ENCODE measurements at places on chromosomes 3 and 15.

DNA sequence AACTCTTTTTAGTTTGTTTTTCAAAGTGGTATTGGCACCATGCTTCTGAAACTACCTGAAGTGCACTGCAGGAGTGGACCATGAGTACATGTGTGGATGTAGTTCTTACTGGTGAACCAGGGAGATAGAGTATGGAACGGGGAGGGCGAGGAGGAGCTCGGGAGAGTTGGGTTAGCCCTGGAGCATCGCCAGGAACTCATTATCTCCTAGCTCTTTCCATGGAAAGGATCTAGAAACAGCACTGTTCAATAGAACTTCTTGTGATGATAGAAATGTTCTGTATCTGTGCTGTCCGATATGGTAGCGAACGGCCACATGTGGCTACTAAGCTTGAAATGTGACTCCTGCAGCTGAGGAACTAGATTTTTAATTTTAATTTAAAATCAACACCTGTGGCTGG, 47.3 kb downstream of the VGLL4 start:
- DNase-seq, result no peak

GRCh38 chr15:94327356-94327936, 96.1 kb downstream of the MCTP2 start:
- no peak for DNase-seq

- DNase-seq, result no peak
Observed at GRCh38 chr3:5248822-5249221, 61.3 kb downstream of the EDEM1 start.

DNA sequence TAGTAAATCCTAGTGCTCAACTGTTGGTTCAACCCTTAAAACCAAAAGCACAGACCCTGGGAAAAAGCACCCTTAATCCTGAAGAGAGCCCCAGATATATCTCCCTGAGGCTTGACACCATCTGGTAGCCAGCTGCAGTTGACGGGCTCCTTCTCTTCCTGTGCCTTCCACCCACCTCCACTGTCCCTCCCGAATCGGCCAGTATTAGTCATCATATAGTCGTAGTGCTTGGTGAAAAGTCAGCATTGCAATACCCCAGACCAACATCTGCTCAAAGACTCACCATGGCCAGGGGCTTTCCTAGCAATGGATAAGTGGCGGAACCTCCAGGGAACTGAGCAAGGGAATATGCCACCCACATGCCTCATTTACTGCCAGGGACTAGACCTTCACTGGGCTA, 125.6 kb upstream of the CRBN start:
- DNase-seq, result no peak

DNA sequence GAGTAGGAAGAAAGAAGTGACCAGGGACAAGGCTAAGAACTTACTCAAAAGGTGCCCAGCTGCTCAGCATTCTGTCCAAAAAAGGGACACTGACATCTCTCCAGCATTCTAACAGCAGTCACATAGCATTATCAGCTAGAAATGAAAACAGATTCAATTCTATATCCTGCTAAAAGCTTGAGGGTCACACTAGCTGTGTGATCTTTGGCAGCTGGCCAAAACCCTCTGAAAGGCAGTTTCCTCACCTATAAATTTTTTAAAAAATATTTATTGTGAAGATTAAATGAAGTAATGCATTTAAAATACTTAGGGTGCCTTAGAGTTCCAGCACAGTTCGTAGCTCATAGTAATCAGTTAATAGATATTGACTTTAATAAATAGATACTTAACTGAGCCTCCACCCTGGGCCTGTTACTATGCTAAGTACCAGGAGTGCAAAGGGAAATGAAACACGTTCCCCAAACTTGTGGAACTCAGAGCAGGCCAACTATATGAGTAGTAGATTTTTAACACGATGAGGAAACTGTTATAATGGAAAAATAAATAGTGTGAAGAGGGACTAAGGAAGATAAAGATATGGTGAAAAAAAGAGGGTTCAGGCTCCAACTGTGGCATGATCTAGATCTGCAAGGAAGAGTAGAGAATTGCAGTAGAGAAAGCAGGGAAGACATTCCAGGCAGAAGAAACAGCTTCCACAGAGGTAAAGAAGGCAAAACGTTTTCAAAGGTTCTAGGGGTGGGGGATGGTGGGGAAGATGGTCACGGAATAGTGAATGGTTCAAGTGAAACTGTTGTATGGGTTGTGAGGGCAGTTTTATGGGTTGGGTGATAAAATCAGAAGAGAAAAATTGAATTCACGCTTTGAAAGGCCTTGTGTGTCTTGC, 11.4 kb downstream of the CD86 start:
- DNase-seq, result no peak

DNA sequence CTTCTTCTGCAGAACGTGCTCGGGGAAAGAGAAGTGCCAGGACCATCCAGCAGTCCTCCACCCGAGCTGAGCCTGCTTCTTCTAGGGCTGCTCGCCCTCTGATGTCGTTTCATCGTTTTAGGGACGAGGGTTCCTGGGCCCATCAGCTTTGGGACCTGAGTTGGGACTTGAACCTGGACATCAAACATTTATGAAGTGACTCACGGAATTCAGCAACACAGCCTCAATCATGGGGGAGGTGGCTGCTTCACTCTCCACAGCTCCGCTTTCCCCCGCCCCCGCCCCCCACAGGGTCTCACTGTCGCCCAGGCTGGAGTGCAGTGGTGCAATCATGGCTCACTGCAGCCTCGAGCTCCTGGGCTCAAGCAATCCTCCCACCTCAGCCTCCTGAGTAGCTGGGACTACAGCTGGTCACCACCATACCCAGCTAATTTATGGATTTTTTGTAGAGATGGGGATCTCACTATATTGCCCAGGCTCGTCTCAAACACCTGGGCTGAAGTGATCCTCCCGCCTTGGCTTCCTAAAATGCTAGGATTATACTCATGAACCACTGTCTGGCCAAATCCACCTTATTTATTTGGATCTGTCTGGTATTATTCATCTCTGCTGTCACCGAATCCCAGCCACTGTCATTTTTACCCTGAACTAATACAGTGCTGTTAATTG, 725 bp upstream of the SCAMP2 start:
- DNase-seq, result no peak

- DNase-seq, result no peak
Observed at GRCh38 chr15:88651136-88651732, 12.4 kb downstream of the ISG20 start.

DNA sequence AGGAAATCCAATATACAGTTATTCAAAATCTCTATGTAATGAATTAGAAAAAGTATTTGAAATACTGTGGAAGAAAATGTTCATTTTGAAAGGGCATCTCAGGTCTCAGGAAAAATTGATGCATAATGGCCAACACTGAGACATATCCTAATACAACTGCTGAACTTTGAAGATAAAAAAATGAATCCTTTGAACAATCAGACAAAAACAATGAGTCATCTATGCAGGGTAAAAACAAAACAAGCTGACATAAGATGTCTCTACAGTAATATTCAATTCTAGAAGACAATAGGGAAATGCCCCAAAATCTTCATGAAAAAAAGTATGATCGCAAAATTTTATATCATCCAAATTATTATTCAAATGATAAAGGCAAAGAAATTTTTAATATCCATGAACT, 34.0 kb upstream of the ZNF280D start:
- DNase-seq, result no peak

DNA sequence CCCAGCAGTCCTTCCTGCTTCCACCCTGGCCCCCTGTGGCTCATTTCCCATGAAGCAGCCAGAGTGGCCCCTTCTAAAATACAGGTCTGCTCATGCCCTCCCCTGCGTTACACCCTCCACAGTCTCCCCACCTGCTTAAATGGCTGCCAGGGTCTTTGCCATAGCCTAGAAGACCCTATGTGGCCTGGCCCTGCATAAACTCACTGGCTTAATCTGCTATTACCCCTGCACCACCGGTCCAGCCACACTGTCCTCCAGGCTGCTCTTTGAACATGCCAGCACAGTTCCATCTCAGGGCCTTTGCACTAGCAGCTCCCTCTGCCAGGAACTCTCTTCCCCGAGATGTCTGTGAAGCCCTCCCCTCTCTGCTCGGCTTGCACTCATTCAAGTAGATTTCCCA, 166.8 kb downstream of the NTRK3 start:
- no peak for DNase-seq

DNA sequence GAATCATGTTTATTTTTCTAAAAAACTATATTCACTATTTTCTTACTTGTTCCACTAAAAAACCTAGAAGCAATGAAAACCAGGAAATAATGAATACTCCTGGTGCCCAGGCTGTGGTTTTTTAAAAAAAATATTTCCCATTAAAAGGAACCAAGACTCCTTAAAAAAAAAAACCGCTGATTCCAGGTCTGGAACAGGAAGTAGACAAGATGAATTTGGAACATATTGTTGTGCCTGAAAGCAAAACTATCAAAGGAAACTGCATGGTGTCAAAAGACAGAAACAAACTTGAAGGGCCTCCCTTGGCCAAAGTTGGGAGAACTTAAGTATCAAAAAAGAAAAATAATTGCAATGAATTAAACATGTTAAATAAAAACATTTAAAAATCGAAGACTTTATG, 245.3 kb upstream of the P2RY1 start:
- DNase-seq, result no peak

DNA sequence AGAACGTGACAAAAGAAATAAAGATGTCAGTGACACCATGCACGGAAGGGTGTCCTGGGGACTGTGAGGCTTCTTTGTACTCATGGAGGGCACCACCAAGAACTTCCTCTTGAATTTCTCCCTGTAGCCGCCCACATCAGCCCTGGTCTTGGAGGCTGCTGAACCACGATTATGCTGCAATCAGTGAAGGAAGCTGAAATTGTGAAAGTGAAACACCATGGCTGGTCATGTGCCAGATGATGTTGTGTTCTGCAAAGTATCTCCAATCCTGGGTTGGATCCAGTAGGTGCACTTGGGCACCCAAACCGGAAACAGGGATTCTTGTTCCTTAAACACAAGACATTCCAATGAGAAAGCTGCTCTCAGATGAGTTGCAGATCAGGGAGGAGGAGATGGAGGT, 104.4 kb upstream of the GOLGA6L6 start:
- DNase-seq, result no peak

DNA sequence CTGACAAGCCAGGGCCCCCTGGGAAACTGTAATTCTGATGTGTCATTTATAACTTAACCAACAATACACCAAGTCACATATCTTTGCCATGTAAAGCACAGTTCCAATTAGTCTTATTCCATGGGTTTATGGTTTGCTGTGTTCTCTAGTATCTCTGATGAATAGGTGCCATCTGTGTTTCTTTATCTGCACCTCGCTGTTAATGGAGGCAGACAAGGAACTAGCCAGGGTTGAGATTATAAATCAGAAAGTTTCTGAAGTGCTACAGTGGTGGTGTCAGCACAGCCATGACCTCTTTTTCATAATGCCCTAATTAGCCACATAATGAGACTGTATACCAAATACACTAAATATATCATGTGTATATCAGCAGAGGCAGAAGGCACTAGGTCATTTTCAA, 866.4 kb downstream of the PLOD2 start:
- no peak for DNase-seq

DNA sequence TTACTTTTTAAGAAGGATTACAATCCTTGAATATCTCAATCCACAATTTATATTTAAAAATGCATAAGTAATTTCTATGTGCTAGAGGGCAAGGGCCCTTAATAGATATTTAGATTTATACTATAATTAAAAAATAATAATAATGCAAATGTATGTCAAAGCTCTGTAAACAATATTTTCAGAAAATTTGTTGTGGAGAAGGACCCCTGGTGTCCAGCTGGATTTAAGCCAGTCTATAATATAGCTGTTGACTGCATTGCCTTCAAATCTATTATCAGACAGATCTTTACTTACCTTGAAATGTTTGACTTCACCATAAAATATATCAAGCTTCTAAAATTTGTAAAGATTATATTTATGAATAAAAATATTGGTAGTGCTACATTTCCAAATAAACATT, 65.6 kb downstream of the ZBTB20 start:
- no peak for DNase-seq

DNA sequence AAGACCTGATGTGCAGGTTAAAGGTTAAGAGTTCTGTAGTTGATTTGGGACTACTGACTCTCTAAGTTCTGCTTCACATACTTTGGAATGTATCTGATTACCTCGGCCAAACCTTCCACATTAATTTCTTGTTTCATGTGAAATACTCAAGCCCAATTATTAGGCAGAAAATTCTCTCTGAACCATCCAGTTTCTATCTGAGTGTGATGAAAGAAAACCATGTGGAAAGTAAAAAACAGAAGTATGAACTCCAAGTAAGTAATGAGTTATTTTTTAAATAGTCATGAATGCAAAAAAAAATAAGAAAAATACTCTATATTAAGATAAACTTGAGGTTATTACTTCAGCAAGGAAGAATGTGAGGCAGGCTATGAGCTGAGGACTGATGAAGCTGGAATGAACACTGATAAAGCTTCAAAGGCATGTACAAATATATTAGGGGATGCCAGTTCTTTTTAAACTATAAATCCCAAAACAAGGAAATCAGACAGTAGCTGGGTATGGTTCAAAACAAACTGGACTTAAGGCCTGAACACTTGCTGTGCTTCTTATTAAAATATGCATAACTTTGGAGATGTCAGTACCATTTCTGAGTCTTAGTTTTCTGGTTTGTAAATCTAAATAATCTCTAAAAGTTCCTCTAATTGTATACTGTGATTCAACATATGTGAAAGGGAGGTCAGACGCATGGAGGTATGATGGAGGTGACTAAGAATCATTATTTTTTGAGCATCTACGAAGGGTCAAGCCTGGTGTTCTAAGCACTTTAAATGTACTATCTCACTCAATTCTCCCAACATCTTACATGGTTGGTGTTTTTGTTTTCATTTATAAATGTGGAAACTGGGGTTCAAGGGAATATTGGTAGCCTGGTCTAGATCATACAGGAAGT, 59.6 kb downstream of the COL6A6 start:
- DNase-seq, result no peak

DNA sequence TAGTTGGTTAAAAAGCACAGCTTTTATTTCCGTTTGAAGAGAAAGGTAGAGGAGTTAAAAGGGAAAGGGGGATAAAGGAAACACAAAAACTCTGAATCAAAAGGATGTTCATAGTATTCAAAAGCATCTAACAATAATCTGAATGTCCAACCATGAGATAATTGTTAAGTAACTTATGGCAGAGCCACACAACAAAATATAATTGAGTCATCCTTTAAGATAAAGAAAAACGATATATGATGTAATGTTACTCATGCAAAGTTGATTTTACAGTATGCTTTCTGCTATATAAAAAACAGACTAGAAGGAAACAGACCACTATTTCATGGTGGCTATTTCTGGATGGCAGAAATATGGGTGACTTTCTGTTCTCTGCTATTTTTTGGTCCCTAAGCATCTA, 3.9 kb downstream of the XPC start:
- DNase-seq, result no peak

Data from stimulated activated CD8-positive, alpha-beta memory T cell treated with anti-CD3 and anti-CD28 coated beads, Interleukin-4, amount 100 ng/mL, for 1 hour (primary cell).